ENCODE measurements at places on chromosomes 12 and 14. TPM values are rescaled to one million over a fixed set of nuclear protein-coding genes. Genes with fewer than 3 reads are reported as not detected.

The TMTC1 gene
- 100 TPM for total RNA-seq

The DNAI7 gene
- not detected for total RNA-seq

The CMTM5 gene
- total RNA-seq = not detected

The ZNF10 gene
- 6.6 TPM for total RNA-seq

The CLEC4C gene
- total RNA-seq = not detected
